SJCRH30 (cell line): ENCODE measurements at places on chromosomes 11 and 22. TPM values are rescaled to one million over a fixed set of nuclear protein-coding genes. Genes with fewer than 3 reads are reported as not detected.

The BCO2 gene
- total RNA-seq = 0.10 and 0.51 TPM in 2 replicates

DNA sequence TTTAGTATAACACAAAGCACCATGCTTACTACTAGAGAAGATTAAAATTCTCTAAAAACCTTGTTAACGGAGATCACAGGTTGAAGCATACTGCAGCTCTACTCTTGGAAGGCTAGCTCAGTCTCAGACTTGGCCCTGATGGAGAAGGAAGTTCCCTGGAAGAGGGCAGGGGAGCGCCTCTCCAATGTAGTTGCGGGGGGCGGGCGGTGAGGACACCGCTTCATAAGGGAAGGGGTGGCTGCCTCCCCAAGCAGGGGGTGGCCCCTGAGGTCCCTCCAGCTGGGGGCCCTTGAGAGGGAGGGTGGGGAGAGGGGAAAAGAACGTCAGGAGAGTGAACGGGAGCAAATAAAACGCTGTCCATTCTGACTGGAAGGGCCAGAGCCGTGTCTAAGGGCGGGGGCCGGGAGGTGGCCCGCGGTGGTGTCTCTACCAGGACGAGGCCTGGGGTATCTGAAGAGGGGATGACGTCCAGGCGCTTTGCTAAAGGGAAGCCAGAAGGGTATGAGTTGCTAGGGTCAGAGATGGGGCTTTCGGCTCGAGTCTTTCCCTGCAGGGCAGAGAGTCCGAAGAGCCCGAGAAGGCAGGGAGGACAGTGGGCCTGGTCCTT is 553 bp upstream of the USP47 start:
- peak; percentile 64 for DNase-seq
- H3K4me1 ChIP-seq = peaks cover 11% of the 10 kb centered on the region; the same call in 1 of the 2 replicates
- peak overlapping the region; percentile 95 for H3K27ac ChIP-seq
- H3K4me3 ChIP-seq = peak overlapping the region; percentile 94
- no peaks in the 10 kb centered on the region for H3K27me3 ChIP-seq

DNA sequence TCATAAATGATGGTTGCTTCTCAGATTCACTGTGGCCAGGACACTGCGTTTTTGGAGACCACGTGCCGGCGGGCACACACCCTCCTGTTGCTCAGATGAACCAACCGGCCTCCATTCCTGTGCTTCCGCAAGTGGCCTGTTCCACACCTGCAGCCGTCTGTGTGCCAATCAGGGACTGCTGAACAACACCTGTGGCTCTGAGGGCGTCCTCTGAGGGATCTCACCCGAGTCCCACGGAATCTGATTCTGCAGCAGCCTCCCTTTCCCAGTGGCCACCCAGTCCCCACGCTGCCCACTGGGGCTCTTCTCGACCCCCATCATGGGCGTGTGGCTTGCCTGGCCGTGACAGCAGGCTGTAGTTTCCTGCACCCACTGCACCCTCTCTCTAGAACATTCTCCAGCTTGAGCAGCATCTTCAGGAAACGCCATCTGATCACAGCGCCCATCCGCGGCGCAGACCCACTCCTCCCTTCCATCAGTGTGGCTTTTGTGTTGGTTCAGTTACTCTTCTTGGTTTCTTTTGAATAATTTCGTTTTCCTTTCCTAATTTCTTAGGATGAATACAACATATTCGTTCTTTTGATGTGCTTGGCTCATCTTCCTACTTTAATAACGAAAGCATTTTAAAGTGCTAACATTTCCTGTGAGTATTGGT is 100.3 kb upstream of the SLC22A12 start:
- H3K36me3 ChIP-seq = no peaks in the 10 kb centered on the region
- DNase-seq = no peak
- peaks cover 7% of the 10 kb centered on the region; the same call in 1 of the 2 replicates for H3K27me3 ChIP-seq

GRCh38 chr22:19826619-19826950 is 28.1 kb downstream of the GNB1L start:
- DNase-seq = no peak
- peaks cover 34% of the 10 kb centered on the region for H3K4me1 ChIP-seq
- H3K36me3 ChIP-seq = 0 out of 2 replicates have a peak, but pooled peaks cover 2% of the 10 kb centered on the region

The RIMBP3C gene
- total RNA-seq = 0.28 and 0.49 TPM in 2 replicates

- H3K36me3 ChIP-seq = no peaks in the 10 kb centered on the region
- no peak overlapping the region for H3K27ac ChIP-seq
- H3K27me3 ChIP-seq = no peaks in the 10 kb centered on the region
- no peak overlapping the region for H3K4me3 ChIP-seq
These were observed 435.5 kb downstream of the TBC1D22A start for GRCh38 chr22:47197773-47198500.

- H3K36me3 ChIP-seq = no peaks in the 10 kb centered on the region
- no peak overlapping the region for H3K4me3 ChIP-seq
- DNase-seq = no peak
These were observed 106.4 kb upstream of the ANO1 start for GRCh38 chr11:69971741-69972140.

The RAB3IL1 gene
- total RNA-seq = 0.53 and 0.77 TPM in 2 replicates

GRCh38 chr11:108617055-108617454 is 23.5 kb upstream of the EXPH5 start:
- H3K4me3 ChIP-seq = no peak overlapping the region
- H3K4me1 ChIP-seq = peaks cover 13% of the 10 kb centered on the region
- no peak overlapping the region for H3K27ac ChIP-seq
- no peak for DNase-seq
- H3K27me3 ChIP-seq = no peaks in the 10 kb centered on the region

- H3K4me1 ChIP-seq = no peaks in the 10 kb centered on the region; the same call in 1 of the 2 replicates
- H3K27me3 ChIP-seq = no peaks in the 10 kb centered on the region
- H3K36me3 ChIP-seq = no peaks in the 10 kb centered on the region
- no peak overlapping the region for H3K4me3 ChIP-seq
- no peak overlapping the region for H3K27ac ChIP-seq
These were observed 60.4 kb upstream of the ZBED5 start for GRCh38 chr11:10918275-10918674.

DNA sequence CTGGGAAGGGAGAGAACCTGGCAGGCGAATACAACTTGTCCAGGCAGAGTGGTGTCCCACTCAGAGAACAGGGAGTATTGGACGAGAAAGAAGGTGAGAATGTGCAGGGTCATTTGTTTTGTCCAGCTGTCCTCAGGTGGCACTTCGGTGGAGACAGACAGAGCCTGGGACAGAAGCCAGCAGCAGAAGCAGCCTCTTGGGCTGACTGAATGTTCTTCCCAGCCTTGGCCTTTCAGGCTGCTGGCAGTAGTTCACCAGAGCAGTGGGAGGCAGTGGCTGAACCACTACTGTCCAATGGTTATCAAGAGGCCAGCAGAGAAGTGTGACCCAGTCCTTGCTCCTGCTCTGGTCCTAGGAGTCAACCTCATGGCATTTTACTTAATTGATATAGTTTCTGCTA is 331.1 kb upstream of the NARS2 start:
- no peak overlapping the region for H3K4me3 ChIP-seq
- no peaks in the 10 kb centered on the region for H3K27me3 ChIP-seq
- H3K4me1 ChIP-seq = no peaks in the 10 kb centered on the region
- no peak overlapping the region for H3K27ac ChIP-seq

GRCh38 chr11:112770487-112770886 is 190.7 kb upstream of the NCAM1 start:
- H3K27ac ChIP-seq = no peak overlapping the region
- no peak overlapping the region for H3K4me3 ChIP-seq
- no peaks in the 10 kb centered on the region for H3K36me3 ChIP-seq
- no peaks in the 10 kb centered on the region for H3K27me3 ChIP-seq

DNA sequence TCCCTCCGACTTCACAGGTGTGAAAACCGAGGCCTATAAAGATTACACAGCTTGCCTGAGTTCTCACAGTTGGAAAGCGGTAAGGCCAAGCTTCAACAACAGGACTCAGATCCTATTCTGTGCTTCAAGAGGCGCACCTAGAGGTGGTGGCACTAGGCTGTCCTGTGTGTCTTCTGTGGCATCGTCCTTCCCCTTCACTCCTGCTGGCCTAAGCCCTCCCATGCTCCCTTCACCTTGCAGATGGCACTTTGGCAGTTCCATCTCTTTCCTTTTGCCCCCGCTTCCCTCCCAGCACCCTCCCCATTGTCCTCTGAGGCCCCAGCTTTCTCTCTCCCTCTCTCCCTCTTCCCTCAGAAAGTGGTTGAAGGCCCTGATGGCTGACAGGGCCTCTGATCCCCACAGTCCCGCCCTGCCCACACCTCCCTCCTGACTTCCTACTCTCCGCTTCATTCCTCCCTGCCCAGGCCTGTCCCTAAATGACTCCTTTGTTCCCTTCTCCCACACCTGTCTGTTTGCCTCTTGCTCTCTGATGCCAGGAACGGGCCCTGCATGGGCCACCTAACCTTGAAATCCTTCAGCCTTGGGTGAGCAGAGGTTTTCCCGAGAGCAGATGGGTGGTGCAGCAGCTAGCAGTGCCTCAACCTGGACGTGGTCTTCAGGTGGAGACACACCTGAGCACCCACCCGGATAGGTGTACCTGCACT is 5.8 kb downstream of the TRIM29 start:
- H3K4me3 ChIP-seq = no peak overlapping the region
- H3K4me1 ChIP-seq = no peaks in the 10 kb centered on the region
- H3K36me3 ChIP-seq = no peaks in the 10 kb centered on the region
- H3K27me3 ChIP-seq = no peaks in the 10 kb centered on the region; the same call in 1 of the 2 replicates

DNA sequence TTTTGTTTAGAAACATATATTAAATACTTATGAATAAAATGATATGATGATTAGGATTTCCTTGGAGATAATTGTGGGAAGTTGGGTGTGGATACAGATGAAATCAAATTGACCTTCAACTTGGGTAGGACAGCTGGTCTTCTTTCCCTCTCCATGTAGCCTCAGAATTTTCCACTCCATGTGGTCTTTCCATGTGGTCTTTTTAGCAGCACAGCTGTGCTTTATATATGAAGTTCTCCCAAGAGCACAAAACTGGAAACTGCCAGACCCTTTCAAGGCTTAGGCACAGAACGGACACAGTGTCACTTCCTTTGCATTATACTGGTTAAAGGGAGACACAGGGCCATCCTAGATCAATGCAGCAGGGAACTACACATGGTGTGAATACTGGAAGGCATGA is 28.6 kb downstream of the FAM76B start:
- peak; percentile 11 for DNase-seq
- H3K36me3 ChIP-seq = no peaks in the 10 kb centered on the region
- H3K27ac ChIP-seq = no peak overlapping the region
- H3K4me1 ChIP-seq = no peaks in the 10 kb centered on the region
- H3K4me3 ChIP-seq = no peak overlapping the region

DNA sequence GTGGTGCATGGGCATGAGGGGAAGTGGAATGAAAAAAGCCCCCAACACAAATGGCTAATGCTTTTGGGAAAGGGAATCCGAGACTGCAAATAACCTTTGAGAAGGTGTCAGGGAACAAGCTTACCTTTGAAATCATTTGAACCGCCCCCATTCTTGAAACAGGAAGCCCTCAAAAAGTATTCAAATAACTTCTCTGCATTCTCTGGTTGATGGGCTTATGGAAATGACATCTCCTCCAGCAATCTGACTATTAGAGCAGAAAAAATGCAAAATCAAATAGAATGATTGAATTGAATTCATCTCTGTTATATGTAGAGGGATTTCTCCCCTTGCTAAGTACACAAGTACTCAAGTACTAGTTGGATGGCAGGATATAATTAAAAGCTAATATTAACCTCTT is 409.9 kb downstream of the TMEM135 start:
- H3K27me3 ChIP-seq = peaks cover 3% of the 10 kb centered on the region; the same call in 1 of the 2 replicates
- no peaks in the 10 kb centered on the region for H3K4me1 ChIP-seq
- no peak overlapping the region for H3K4me3 ChIP-seq
- DNase-seq = no peak

DNA sequence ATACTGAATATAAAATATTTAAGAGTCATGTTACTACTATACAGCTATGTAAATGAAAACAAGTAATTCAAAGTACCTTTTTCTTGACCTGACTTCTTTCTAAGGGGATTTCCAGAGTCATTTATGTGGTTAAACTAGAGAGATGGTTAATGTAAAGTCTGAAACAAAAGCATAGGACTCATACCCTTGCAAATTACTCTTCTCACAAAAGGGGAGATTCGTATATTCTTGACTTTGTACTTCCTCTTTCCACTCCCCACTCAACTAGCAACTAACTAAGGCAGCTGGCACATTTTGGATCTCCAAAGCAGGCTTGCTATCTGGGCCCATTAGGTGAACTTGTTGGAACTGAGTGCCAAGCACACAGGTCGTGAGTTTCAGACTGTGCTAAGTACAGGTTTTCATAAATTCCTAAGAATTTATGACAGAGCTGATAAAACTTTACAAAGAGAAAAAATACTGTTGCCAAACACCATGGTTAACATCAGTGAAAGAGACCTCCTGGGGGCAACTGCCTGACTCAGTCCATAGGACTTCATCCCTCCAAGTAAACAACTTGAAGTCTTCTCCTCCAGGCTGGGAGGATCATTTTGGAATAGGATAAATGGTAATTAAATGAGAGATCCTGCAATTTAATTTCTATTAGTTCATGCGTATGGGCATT is 77.0 kb upstream of the DDI1 start:
- DNase-seq = no peak
- H3K27me3 ChIP-seq = no peaks in the 10 kb centered on the region
- H3K36me3 ChIP-seq = no peaks in the 10 kb centered on the region
- peaks cover 8% of the 10 kb centered on the region for H3K4me1 ChIP-seq
- H3K4me3 ChIP-seq = no peak overlapping the region

- no peak for DNase-seq
- no peak overlapping the region for H3K4me3 ChIP-seq
- no peaks in the 10 kb centered on the region for H3K4me1 ChIP-seq
- H3K27ac ChIP-seq = no peak overlapping the region
These were observed 257.4 kb downstream of the BRD1 start for GRCh38 chr22:49570032-49570848.

DNA sequence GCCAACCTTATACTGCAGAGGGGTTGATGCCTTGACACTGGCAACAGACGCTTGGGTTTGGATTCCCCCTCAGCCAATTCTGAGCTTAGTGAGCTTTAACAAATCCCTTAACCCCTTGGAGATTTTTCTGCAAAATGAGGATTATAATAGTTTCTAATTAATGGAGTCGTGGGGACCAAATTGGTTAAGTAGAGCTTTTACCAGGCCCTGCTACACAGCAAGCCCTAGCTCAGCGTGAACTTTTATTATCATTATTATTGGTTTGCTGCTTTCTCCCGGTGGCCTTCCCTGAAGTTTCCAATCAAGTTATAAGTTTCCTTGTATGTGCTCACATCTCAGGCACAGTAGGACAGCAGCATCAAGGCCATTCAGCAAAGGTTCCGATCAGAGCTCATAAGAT is 156.6 kb upstream of the GUCY1A2 start:
- H3K27me3 ChIP-seq = no peaks in the 10 kb centered on the region
- H3K4me1 ChIP-seq = no peaks in the 10 kb centered on the region; the same call in 1 of the 2 replicates
- H3K36me3 ChIP-seq = no peaks in the 10 kb centered on the region
- H3K27ac ChIP-seq = no peak overlapping the region
- DNase-seq = no peak

GRCh38 chr11:34487430-34487829 is 26.2 kb downstream of the ELF5 start:
- no peak overlapping the region for H3K27ac ChIP-seq
- no peak for DNase-seq
- H3K36me3 ChIP-seq = no peaks in the 10 kb centered on the region
- H3K4me3 ChIP-seq = no peak overlapping the region
- no peaks in the 10 kb centered on the region for H3K27me3 ChIP-seq

GRCh38 chr11:110830344-110830743 is 118.1 kb upstream of the ARHGAP20 start:
- no peaks in the 10 kb centered on the region for H3K27me3 ChIP-seq
- DNase-seq = no peak
- no peak overlapping the region for H3K4me3 ChIP-seq
- no peaks in the 10 kb centered on the region for H3K36me3 ChIP-seq
- H3K4me1 ChIP-seq = no peaks in the 10 kb centered on the region

The OR51E1 gene
- total RNA-seq = not detected in 2 replicates

GRCh38 chr11:16613262-16613511 is 125.3 kb upstream of the C11orf58 start:
- peak overlapping the region; percentile 45 for H3K4me3 ChIP-seq
- H3K36me3 ChIP-seq = no peaks in the 10 kb centered on the region
- peaks cover 12% of the 10 kb centered on the region for H3K27me3 ChIP-seq
- no peaks in the 10 kb centered on the region for H3K4me1 ChIP-seq

GRCh38 chr22:44962741-44963454 is 46.9 kb downstream of the PHF21B start:
- no peak overlapping the region for H3K27ac ChIP-seq
- no peak overlapping the region for H3K4me3 ChIP-seq
- H3K36me3 ChIP-seq = no peaks in the 10 kb centered on the region
- no peaks in the 10 kb centered on the region for H3K4me1 ChIP-seq
- H3K27me3 ChIP-seq = no peaks in the 10 kb centered on the region
